ENCODE measurements at places on chromosomes 12 and 14.

- DNase-seq: no peak
Observed at GRCh38 chr12:88272456-88272855, 130.3 kb downstream of the TMTC3 start.

DNA sequence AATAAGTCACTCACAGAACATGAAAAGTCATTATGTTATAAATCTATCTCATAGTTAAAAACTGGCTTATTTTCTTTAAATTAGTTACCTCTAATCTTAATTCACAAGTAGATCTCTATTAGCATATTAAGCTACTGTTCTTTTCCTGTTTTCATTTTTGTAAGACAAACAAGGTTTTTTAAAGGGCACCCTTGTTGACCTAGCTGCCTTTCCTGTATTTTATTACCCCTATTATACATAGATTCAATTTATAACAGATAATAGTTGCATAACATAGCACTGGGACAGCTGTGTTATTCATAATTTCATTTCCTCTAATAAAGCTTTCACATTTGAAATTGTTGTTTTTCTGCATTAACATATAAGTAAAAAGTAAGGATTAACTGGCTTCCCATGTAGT lies 1500.7 kb upstream of the FLRT2 start:
- DNase-seq: no peak

GRCh38 chr14:68772761-68773381 lies 20.0 kb downstream of the ZFP36L1 start:
- no peak for DNase-seq

GRCh38 chr12:127143020-127143419 lies 1124.0 kb upstream of the TMEM132C start:
- DNase-seq: no peak

- DNase-seq: no peak
Observed at GRCh38 chr14:96380735-96381134, 11.2 kb upstream of the AK7 start.

DNA sequence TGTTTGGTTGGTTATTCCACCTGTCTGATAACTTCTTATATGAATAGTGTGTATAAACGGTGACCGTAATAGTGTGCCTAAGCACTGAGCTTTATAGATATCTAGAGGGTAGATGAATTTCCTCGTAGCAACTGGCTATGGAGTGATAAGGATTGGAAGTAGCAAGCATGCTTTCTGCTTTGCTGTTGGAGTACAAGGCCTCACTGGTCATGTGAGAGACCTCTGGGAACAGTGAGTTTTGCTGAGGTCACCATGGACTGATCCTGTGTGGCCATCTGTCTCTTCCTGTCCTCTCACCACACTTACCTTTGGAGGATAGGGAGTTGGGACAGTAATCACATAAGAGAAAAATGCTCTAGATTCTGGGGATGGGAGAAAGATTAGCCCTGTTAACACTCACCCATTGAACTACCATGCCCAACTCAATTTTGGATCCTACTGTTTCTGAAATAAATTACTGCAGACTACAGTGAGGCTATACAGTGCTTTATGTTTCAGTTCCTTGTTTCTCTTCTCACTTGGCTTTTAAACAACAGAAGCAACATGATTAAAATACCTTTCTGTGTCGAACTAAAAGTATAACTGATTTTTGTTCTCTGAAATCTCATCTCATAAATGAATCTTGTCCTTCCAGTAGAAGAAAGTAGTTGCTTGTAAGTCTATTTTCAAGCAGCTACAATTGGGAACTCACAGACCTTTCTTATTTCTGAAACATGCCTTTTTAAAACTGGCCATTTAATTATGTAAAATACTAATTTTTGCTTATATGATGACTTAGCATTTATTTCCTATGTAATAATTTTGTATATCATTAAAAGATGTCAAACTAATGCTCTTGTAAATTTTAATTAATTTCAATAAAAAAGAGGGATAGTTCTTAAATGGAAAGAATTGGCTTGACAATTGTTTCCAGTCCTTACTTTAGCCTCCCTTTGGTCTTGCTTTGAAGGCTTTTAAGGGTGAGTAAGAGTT lies 8.3 kb downstream of the TMX1 start:
- DNase-seq: no peak

GRCh38 chr12:54983536-54984101 lies 943 bp downstream of the TESPA1 start:
- DNase-seq: peak; percentile 23

- no peak for DNase-seq
Observed at GRCh38 chr12:87266305-87266704, 762.9 kb downstream of the C12orf50 start.

Data from stimulated activated CD8-positive, alpha-beta memory T cell treated with anti-CD3 and anti-CD28 coated beads, Interleukin-2, amount 100 ng/mL, for 48 hours (primary cell).